ENCODE measurements at places on chromosomes 2 and 18.

- H3K27me3 ChIP-seq = no peaks in the 10 kb centered on the region
- DNase-seq = no peak
- H3K4me1 ChIP-seq = peaks cover 4% of the 10 kb centered on the region
- H3K36me3 ChIP-seq = no peaks in the 10 kb centered on the region
- no peak overlapping the region for H3K27ac ChIP-seq
- H3K4me3 ChIP-seq = peak overlapping the region; percentile 42
These were observed 188.1 kb upstream of the FANCL start for GRCh38 chr2:58429014-58429875.

GRCh38 chr2:232449964-232450363 lies 6.0 kb upstream of the ALPI start:
- no peaks in the 10 kb centered on the region for H3K4me1 ChIP-seq
- H3K27ac ChIP-seq = no peak overlapping the region
- H3K4me3 ChIP-seq = no peak overlapping the region
- no peaks in the 10 kb centered on the region for H3K27me3 ChIP-seq
- no peak for DNase-seq
- H3K36me3 ChIP-seq = no peaks in the 10 kb centered on the region

GRCh38 chr2:48548840-48549239 lies 18.9 kb downstream of the STON1 start:
- H3K4me1 ChIP-seq = no peaks in the 10 kb centered on the region
- H3K27me3 ChIP-seq = no peaks in the 10 kb centered on the region
- H3K4me3 ChIP-seq = no peak overlapping the region
- no peak for DNase-seq
- H3K27ac ChIP-seq = no peak overlapping the region

GRCh38 chr2:26414311-26414710 lies 12.6 kb downstream of the DRC1 start:
- no peak for DNase-seq
- H3K4me1 ChIP-seq = 0 out of 2 replicates have a peak, but pooled peaks cover 1% of the 10 kb centered on the region
- H3K36me3 ChIP-seq = no peaks in the 10 kb centered on the region
- H3K4me3 ChIP-seq = no peak overlapping the region
- no peaks in the 10 kb centered on the region for H3K27me3 ChIP-seq

- DNase-seq = no peak
- H3K4me3 ChIP-seq = no peak overlapping the region
- H3K4me1 ChIP-seq = peaks cover 1% of the 10 kb centered on the region
- H3K27me3 ChIP-seq = no peaks in the 10 kb centered on the region
- no peaks in the 10 kb centered on the region for H3K36me3 ChIP-seq
These were observed 84.7 kb downstream of the CDC42EP3 start for GRCh38 chr2:37586663-37587317.

DNA sequence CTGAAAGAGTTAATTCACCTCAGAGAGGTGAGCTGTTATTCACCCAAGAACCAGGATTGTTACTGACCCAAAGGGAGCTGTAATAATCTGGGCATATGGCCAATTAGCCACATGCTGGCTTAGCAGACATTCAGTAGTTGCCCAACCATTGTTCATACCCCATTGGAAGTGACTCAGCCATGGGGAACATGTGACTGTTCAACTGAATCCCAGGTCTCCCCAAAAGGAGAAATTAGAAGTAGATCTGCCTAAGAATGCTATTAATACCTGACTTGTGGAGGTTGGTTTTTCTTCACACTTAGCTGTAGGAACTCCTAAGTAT lies 272.6 kb upstream of the UBE2E3 start:
- H3K4me3 ChIP-seq = no peak overlapping the region
- no peak overlapping the region for H3K27ac ChIP-seq
- no peaks in the 10 kb centered on the region for H3K36me3 ChIP-seq

GRCh38 chr2:16330571-16330970 lies 335.1 kb downstream of the CYRIA start:
- peaks cover 3% of the 10 kb centered on the region for H3K4me1 ChIP-seq
- no peaks in the 10 kb centered on the region for H3K36me3 ChIP-seq
- DNase-seq = peak; percentile 43
- no peak overlapping the region for H3K27ac ChIP-seq

- DNase-seq = no peak
- H3K4me1 ChIP-seq = 0 out of 2 replicates have a peak, but pooled peaks cover 2% of the 10 kb centered on the region
- no peak overlapping the region for H3K4me3 ChIP-seq
- H3K36me3 ChIP-seq = no peaks in the 10 kb centered on the region
- H3K27ac ChIP-seq = no peak overlapping the region
- no peaks in the 10 kb centered on the region for H3K27me3 ChIP-seq
These were observed 11.0 kb downstream of the UBE2E3 start for GRCh38 chr2:180991361-180991760.

DNA sequence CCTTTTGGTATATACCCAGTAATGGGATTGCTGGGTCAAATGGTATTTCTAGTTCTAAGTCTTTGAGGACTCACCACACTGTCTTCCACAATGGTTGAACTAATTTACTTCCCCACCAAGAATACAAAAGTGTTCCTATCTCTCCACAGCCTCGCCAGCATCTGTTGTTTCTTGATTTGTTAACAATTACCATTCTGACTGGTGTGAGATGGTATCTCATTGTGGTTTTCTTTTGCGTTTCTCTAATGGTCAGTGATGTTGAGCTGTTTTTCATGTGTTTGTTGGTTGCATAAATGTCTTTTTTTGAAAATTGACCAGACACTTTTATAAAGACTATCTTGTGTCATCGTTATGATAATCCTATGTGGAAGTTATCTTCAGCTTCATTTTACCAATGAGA lies 16.0 kb upstream of the ATP8B1 start:
- no peaks in the 10 kb centered on the region for H3K4me1 ChIP-seq
- no peaks in the 10 kb centered on the region for H3K36me3 ChIP-seq
- no peak for DNase-seq
- H3K27ac ChIP-seq = no peak overlapping the region
- no peaks in the 10 kb centered on the region for H3K27me3 ChIP-seq

GRCh38 chr18:11037533-11038240 lies 111.7 kb downstream of the PIEZO2 start:
- H3K36me3 ChIP-seq = no peaks in the 10 kb centered on the region
- H3K4me1 ChIP-seq = no peaks in the 10 kb centered on the region
- no peak overlapping the region for H3K27ac ChIP-seq
- no peaks in the 10 kb centered on the region for H3K27me3 ChIP-seq

GRCh38 chr2:30421604-30422443 lies 25.2 kb upstream of the LCLAT1 start:
- no peak overlapping the region for H3K27ac ChIP-seq
- H3K27me3 ChIP-seq = no peaks in the 10 kb centered on the region
- no peak overlapping the region for H3K4me3 ChIP-seq
- H3K4me1 ChIP-seq = peaks cover 5% of the 10 kb centered on the region

DNA sequence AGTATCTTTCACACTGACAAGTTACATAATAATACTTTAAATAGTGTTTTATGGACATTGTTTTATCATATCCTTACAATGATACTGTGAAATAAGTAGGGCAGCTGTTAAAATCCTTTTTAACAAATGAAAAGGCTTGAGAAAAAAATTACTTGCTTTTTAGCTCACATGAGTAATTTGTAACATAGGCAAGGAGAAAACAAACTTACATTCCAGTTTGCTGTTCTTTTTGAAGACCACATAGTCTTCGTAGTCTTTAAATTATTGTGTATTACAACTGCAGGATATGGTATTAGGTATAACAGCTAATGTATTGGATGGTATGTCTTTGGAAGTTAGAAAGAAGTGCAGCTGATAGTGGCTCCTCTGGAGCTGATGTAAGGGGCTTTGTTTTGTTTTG lies 130.8 kb downstream of the COMMD1 start:
- H3K4me3 ChIP-seq = no peak overlapping the region
- no peaks in the 10 kb centered on the region for H3K27me3 ChIP-seq
- no peaks in the 10 kb centered on the region for H3K4me1 ChIP-seq
- no peak overlapping the region for H3K27ac ChIP-seq
- DNase-seq = no peak
- no peaks in the 10 kb centered on the region for H3K36me3 ChIP-seq

Data from iPS DF 6.9 (cell line).